ENCODE measurements at places on chromosomes 5 and 9.

DNA sequence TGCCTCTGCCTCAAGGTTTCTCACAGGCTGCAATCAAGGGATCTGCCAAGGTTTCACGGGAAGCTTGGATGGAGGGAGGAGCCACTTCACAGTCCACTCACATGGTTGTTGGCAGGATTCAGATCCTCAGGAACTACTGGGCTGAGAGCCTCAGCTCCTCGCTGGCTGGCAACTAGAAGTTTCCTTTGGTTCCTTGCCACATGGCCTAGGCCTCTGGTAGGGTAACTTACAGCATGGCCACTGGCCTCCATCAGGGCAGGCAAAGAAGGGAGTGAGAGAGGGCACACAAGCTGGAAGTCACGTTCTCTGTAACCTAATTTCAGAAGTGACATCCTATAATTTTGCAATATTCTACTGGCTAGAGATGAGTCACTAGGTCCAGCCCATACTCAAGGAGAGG, 32.2 kb downstream of the SPOCK1 start:
- DNase-seq: peak; percentile 8

DNA sequence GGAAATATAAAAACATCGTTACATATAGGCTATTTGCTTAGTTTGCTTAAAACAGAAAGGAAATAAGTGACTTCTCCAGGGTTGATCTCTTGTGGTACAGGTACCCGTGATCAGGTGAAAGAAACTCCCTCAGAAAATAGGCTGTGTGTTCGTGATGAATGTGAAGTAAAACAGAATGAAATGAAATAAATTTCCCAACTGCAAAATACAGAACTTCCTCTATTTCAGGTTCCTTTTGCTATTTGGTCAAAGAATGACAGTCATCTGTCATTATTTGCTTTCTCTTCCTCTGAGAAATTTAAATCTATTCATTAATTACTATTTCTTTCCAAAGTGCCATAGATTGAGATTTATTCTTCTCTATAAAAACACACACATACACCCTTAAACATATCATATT, 408.1 kb downstream of the FAM170A start:
- no peak for DNase-seq

DNA sequence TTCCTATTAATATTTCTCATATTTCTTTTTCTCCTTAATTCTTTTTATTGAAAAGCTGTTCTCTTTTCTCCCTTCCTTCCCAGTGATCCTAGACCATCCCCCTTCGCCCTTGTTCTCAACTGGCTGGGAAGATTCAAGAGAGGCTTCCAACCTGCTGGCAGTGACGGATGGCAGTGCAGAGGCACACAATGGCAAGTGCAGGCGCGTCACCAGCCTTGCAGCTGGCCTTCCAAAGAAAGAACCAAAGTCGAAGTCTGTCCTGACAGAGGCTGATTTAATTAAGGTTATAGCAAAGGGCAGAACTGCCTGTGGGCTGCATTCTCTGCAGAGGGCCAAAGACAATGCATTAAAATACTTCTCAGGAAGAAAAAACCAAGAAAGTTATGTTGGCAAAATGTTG, 7.4 kb downstream of the CEMIP2 start:
- no peak for DNase-seq

DNA sequence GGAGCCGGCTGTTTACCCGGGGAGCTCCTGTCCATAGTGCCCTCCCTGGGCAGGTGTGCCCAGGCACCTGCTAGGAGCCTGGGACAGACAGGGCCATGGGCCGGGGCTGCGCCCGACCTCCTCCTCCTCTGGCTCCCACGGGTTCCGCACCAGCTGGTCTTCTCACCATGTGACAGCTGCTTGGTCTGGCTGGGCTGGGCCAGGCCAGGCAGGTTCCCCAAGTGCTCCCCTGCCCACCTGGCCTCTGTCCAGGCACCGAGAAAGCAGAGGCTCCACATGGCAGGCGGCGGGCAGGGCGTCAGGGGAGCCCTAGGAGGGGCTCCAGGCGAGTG, 60.0 kb downstream of the OLFM1 start:
- DNase-seq: no peak

DNA sequence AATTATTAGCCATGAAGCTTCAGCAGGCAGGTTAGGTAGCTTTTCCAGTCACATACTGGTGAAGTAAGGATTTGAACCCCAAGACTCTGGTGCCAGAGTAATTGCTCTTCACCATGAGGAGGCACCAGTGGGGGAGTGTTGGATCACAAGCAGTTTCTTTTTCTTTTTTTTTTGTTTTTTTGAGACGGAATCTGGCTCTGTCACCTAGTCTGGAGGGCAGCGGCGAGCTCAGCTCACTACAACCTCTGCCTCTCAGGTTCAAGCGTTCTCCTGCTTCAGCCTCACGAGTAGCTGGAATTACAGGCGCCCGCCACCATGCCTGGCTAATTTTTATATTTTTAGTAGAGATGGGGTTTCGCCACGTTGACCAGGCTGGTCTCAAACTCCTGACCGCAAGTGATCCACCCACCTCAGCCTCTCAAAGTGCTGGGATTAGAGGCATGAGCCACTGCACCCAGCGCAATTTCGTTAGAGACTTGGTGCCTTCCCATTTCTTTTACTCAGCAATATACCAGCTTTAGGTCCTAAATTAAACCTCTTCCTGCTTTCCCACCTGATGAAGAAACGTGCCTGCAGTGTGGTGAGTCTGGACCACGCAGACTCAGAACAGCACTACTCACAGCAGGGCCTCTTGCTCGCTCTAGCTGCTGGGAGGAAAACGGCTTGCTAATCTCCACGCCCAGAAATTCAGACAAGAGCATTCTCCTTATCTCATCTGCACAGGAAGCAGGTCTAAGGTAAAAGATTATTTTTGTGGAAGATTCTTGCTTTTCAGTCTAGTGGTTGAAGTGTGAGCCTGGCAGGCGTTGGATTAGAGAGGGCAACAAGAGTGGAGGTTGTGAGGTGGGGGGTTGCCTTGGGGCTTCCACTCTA, at the start of gene S100Z:
S100Z (plus strand) TSS at position 596 of the 873 bp plus-strand sequence. CDS start 25,346 bp downstream, outside the sequence.
- no peak for DNase-seq

- DNase-seq: no peak
These were observed 140.2 kb downstream of the DNAH5 start for GRCh38 chr5:13804336-13804735.

DNA sequence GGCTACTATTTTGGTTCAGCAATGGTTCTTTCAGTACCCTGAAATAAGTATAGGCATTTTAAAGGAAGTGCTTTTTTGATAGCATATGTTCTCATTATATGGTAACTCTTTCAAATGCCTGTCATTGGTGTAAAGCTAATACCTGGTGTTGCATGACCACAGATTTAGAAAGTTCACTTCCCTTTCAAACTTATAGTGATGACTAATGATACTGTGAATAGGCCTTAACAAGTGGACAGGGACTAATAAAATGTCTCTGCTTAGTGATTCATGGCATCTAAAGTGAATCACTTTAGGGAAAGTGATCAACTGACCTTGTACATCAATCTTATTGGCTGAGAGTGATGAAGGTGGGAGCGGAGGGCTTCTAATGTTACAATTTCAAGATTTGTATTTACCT, 21.6 kb downstream of the MRPL22 start:
- peak; percentile 49 for DNase-seq

- no peak for DNase-seq
These were observed 74.0 kb upstream of the SMIM23 start for GRCh38 chr5:171711571-171711970.

DNA sequence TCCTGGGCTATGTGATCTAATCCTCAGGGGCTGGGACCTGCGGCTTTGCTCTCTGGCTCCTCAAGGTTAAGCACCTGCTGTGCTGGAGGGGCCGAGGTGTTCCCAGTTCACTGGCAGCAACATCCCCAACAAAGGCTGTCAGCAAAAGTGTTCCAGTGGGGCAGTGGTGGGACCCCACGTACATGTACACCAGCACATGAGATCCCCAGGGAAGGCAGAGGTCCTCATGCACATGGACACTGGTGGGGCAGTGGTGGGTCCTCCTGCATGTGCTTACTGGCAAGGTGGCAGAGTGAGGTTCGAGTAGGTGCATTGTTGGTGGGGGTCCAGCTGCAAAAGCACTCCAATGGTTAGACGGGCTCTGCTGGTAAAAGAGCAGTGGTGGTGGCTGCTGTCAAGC, 255.6 kb upstream of the MPDZ start:
- DNase-seq: no peak

DNA sequence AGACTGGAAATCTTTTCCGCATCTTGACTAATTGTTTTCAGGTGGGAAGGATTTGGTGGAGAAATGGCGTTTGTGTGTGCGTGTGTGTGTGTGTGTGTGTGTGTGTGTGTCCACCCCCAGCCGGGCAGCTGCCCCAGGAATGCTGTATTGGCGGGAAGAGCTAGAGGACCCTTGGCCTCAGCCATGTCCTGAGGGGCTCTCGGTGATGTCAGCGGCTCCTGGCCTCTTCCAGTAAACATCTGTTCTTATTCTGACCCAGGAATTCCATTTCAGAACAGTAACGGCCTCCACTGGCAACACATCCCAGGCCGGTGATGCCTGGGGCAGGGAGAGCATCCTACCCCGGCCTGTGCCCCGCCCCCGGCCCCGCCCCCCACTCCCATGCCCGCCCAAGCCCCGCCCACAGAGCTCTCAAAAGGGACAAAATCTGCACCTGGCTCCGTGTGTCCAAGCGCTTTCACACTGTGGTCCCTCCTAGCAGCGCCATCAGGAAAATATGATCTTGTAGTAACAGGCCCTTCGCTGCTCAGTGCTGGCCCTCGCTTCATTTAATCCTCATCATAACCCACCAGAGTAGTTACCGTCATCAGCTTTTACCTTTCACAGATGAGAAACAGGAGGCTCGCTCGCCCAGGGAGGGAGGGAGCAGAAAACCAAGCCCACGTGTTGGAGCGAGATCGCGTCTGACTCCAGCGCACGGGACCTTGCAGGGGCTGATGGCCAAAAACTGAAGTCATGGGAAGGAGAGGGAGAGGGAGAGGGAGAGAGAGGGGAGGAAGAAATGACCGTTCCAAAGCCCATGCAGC, 18.9 kb downstream of the ADAMTS2 start:
- peak; percentile 78 for DNase-seq

GRCh38 chr5:10543585-10544040, 20.3 kb upstream of the ANKRD33B start:
- no peak for DNase-seq

DNA sequence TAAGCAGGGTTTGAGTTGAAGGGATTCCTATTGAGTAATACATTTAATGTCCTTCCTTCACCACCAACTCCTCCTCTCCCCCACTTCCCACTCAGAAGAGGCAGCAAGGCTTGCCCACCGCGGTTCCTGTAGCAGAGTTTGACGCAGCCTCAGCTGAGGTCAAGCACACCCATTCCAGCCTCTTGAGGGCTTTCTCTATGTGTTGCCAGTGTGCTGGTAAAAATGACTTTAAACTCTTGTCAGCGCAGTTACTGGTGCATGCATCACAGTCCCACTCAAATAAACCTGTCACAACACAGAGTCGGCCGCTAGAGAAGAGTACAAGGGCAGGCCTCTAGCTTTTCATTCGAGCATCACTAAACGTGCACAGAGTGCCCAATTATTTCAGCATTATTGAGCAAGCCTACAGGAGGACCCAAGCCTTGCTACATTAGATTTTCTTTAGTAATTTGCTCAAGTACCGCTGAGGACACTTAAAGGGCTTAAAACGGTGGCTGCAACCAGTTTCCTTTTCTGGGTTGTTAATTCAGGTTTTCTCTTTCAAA, 79.6 kb downstream of the TLE4 start:
- no peak for DNase-seq

GRCh38 chr5:170418736-170419135, 29.6 kb upstream of the KCNMB1 start:
- DNase-seq: no peak

DNA sequence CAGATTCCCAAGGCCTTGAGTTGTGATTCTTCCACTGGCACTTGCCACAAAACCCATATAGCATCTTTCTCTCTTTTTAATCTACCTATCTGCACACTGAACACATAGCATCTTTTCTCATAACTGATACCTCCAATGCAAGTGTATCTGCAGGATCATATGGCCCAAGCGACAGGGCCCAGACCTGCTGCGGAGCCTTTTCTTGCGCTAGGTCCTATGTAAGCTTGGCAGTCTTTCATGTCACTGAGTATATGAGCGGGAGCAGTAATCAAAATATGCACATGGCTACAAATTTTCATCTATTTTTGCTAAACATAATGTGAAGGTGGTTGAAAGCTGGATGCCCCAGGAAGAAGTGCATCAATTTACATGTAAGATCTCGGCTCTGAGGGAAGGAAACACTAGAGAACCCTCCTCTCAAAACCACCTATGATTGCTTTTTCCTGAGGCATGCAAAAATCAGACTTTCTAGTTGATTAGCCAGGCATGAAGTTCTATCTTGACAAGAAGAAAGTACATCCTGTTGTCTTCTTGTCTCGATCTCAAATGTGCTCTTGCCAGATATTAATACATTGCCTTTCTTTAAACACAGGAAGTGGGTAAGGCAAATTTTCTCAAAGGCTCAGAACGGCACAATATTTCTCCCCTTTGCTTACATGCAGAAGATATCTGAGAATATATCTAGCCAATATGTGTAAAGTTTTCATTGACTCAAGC, 26.9 kb upstream of the CEMIP2 start:
- DNase-seq: no peak

GRCh38 chr9:11192993-11193392, 580.2 kb upstream of the PTPRD start:
- no peak for DNase-seq

- no peak for DNase-seq
These were observed 121.5 kb downstream of the HMHB1 start for GRCh38 chr5:143933451-143933850.

- peak; percentile 62 for DNase-seq
These were observed 21.6 kb upstream of the FBN2 start for GRCh38 chr5:128559300-128560297.

DNA sequence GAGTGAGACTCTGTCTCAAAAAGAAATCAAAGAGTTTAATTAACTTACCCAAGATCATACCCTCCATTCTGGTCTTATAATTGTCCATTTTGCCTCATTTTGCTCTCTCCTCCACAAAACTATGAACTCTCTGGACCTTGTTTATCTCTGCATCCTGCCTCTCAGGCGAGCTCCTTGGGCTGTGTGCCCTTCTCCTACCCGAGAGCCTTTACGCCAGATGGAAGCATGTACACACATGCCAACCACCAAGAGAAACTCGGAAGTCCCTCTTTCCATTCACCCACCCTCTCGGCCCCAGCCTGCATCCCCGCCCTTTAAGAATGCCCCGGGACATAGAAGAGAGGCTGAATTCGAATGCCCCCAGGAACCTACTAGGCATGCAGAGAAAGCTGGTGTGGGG, 25.9 kb downstream of the CPLX2 start:
- DNase-seq: no peak

DNA sequence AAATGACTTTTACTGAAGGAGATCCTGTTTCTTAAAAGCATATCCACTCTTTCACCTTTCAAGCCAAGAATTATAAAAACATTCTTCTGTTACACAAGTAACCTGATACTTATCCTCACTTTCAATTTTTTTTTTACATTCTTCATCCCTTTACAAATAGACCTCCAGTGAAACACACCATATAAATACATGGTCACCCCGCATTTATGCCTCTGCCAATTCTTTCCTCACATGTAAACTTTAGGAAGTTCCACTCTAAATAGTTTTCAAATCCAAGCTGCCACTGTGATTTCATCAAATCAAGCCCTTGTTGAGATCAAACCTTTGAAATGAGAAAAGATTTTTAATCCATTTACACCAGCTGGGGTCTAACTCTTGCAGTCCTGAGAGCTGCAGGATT, 40.0 kb downstream of the GAS1 start:
- DNase-seq: peak; percentile 26

GRCh38 chr5:91146230-91146629, 236.9 kb downstream of the ARRDC3 start:
- DNase-seq: no peak
